Left colon (tissue), 2 donors: ENCODE measurements at places on chromosomes 3 and 15.

DNA sequence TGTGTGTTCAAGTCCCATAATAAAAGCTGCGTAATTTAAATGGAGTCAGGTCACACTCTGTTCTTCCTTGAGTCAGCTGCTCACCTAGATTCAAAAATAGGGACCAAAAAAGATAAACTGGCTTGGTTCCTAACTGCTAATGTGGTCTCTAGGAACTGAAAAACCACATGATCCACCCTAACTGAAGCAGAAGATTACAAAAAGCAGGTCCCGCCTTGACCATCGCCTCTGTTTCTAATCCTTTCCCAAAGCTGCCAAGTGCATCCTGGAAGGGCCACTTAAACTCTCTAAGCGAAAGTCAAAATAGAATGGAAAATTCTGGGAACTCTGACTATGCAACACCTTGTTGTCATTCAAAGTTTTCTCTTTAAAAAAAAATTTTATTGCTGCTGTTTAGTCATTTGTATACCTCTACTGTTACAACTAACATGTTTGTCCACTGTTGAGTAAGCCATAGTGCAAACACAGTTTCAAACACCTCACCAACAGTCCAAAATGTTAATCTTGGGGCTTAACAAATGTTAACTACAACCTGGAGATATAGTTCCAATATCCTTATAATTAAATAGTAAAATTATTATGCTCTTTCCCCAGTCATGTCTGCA lies 88.9 kb upstream of the THBS1 start:
- no peak for DNase-seq

GRCh38 chr15:31163769-31164572 lies 62.4 kb upstream of the TRPM1 start:
- DNase-seq, result no peak

DNA sequence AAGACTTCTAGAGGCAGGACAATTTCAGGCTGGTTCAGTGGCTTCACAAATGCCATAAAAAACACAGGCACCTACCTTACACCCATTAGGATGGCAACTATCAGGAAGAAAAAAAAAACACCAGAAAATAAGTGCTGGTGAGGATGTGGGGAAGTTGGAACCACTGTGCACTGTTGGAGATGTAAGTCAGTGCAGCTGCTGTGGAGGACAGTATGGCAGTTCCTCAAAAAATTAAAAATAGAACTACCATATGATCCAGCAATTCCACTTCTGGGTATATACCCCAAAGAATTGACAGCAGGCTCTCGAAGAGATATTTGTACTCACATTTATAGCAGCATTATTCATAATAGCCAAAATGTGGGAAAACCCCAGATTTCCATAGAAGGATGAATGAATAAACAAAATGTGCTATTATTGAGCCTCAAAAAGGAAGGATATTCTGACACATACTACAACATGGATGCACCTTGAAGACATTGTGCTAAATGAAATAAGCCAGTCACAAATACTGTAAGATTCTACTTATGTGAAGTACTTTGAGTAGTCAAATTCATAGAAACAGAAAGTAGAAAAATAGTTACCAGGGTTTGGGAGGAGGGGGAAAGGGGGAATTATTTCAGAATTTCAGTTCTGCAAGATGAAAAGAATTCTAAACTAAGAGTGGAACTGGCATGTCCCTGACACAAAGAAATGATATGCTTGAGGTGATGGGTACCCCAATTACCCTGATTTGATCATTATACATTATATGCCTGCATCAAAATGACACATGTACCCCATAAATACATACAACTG lies 40.9 kb downstream of the NR1D2 start:
- DNase-seq, result no peak

GRCh38 chr3:72102112-72102616 lies 317.2 kb upstream of the PROK2 start:
- DNase-seq, result no peak

DNA sequence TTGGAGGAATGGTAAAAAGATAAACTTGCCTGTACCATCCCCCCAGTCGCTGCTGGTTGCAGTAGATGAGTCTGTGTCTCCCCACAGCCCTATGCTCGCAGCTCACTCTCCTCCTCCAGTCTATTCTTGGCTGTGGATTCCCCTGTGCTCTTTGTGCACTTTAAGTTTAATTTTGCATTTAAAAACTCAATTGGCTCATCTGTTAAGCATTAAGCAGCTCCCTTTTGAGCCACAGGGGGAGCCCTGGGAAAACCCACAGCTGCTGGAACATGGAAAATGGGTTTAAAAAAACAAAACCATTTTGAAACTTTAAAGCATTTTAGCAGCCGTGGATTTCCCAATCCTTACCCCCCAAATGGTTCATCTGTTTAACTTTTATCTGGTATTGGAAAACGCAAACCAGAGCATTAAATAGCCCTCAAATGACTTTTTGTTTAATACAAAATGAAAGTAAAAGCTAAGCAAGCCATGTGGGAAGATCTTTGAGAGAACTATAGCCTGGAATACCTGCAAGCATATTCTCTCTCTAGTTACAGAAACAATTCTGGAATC lies 536.9 kb downstream of the ZIC1 start:
- peak; percentile 16 for DNase-seq
